ENCODE measurements at places on chromosomes 13 and 19.

DNA sequence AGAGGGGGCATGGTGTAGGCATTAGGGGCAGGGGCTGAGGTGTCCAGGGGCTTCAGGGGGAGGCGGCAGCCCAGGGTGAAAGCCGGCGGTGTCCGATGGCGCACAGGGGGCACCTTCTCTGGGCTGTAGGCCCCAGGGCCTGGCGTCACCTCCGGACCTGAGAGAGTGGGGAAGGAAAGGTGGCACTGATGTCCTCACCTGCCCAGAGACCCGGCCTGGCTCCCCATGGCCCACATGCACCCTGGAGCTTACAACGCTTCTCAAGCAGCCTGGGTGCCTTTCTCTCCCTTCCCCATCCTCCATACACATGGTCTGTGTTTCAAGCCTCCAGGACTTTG, 3.3 kb upstream of the SHC2 start:
- no peak overlapping the region for H3K27ac ChIP-seq
- H3K36me3 ChIP-seq: no peaks in the 10 kb centered on the region
- no peak for DNase-seq
- H3K27me3 ChIP-seq: peaks cover 2% of the 10 kb centered on the region

DNA sequence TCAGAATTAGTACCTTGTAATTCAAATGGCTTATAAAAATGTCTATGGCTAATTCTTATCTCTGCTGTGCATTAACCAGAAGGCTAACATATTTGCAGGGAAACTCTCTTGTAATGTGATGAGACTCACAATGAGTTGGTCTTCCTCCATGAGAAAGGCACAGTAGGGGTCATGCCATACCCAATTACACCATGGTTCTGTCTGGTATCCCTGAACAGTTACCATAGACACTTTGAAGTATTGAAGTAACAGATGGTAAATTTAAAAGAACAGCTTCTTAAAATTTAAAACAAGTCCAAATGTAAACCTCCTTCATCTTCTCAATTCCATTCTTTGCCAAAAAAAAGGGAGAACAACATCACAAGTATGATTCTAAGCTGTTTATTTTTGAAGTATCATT, 22.6 kb upstream of the SLAIN1 start:
- H3K4me3 ChIP-seq: no peak overlapping the region
- no peak for DNase-seq
- H3K4me1 ChIP-seq: no peaks in the 10 kb centered on the region
- H3K36me3 ChIP-seq: no peaks in the 10 kb centered on the region

- H3K4me3 ChIP-seq: no peak overlapping the region
- peaks cover 44% of the 10 kb centered on the region for H3K4me1 ChIP-seq
- H3K36me3 ChIP-seq: no peaks in the 10 kb centered on the region
- no peak for DNase-seq
Measured at GRCh38 chr13:114102521-114103288, 29.7 kb downstream of the RASA3 start.

DNA sequence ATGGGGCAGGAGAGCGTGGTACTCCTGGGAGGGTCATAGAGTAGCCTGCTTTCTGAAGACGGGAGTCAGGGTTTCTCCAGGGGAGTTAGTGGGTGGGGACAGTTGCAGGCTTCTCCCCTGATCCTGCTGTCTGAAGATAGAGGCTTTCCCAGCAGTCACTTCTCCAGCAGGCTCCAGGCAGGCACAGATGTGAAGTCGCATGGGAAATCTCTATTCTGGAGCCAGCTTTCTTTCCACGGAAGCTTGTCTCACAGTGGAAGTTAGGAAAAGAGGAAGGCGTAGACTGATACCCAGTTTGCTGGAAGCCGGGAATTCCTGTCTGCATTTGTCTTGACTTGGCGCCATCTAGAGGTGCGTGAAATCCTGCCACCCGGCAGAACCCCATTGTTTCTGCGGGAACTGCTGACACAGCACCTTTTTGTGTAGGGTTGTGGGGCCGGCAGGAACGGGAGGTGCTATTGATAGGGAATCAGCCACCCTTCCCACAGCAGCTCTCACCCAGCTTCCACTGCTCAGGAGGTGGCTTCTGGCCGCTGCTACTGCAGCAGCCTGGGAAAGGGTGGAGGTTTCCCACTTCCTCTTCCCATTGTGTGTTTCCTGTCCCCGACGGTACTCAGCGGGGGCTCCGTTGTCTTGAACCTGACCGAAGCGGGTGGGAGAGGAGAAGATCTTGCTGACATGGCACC, 28.5 kb upstream of the NPAS1 start:
- H3K4me3 ChIP-seq: no peak overlapping the region
- H3K36me3 ChIP-seq: peaks cover 10% of the 10 kb centered on the region
- DNase-seq: peak; percentile 52
- H3K27me3 ChIP-seq: no peaks in the 10 kb centered on the region

- H3K27me3 ChIP-seq: no peaks in the 10 kb centered on the region
- H3K27ac ChIP-seq: no peak overlapping the region
Measured at GRCh38 chr19:30935146-30935545, 414.1 kb downstream of the TSHZ3 start.

GRCh38 chr13:49567491-49567890, 17.9 kb downstream of the RCBTB1 start:
- DNase-seq: no peak
- H3K27me3 ChIP-seq: no peaks in the 10 kb centered on the region
- H3K4me1 ChIP-seq: no peaks in the 10 kb centered on the region

DNA sequence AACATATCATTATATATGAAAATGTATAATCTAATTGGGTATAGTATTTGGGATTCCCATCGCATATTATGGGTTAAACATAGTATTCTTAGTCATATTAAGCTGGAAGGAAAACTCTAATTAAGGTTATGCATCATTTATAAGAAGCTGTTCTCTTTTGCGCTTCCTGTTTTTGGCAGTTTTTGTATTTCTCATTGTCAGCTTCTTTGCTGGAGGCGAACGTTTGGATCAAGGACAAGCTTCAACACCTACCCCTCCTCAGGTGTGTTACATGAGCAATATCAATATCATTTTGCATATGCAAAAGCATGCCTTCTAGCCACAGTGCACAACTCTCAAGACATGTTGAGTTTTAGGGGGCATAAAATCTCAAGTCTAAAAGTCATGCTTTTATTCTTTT, 439.8 kb downstream of the TDRD3 start:
- no peak overlapping the region for H3K4me3 ChIP-seq
- H3K4me1 ChIP-seq: no peaks in the 10 kb centered on the region
- H3K27me3 ChIP-seq: no peaks in the 10 kb centered on the region
- DNase-seq: no peak
- no peaks in the 10 kb centered on the region for H3K36me3 ChIP-seq
- no peak overlapping the region for H3K27ac ChIP-seq
